NCI-H187 (cell line): ENCODE measurements at places on chromosomes 6 and 20.
A peak's percentile ranks its signal among the peaks of the same experiment; 100 is the strongest.

GRCh38 chr20:23033918-23034317 is 1.2 kb upstream of the SSTR4 start:
- no peak for DNase-seq

GRCh38 chr6:35311390-35312075 is 13.9 kb downstream of the DEF6 start:
- no peak for DNase-seq

- peak; percentile 73 for DNase-seq
Measured at GRCh38 chr6:53065266-53066076, at the start of gene FBXO9. Gene FBXO9, plus strand, starts transcription at chr6:53065404. Its CDS starts 386 bp downstream, at chr6:53065790.

DNA sequence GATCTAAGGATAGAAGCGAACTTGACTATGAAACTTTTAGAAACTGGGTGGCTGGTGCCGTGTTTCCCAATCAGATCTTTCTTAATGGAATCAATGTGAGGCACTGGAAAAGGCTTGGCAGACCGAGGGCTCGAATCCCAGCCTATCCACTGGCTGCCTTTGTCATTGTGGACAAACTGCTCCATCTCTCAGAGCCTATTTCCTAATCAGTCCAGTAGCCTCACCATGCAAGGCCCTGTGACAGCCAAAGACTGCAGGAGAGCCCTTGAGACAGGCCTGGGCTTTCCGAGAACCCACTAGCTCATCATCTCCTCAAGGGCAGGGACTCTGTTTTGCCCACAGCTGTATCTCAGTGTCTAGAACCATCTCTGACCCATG is 43.4 kb downstream of the SPDEF start:
- no peak for DNase-seq

GRCh38 chr6:80674669-80675068 is 568.2 kb downstream of the BCKDHB start:
- no peak for DNase-seq

DNA sequence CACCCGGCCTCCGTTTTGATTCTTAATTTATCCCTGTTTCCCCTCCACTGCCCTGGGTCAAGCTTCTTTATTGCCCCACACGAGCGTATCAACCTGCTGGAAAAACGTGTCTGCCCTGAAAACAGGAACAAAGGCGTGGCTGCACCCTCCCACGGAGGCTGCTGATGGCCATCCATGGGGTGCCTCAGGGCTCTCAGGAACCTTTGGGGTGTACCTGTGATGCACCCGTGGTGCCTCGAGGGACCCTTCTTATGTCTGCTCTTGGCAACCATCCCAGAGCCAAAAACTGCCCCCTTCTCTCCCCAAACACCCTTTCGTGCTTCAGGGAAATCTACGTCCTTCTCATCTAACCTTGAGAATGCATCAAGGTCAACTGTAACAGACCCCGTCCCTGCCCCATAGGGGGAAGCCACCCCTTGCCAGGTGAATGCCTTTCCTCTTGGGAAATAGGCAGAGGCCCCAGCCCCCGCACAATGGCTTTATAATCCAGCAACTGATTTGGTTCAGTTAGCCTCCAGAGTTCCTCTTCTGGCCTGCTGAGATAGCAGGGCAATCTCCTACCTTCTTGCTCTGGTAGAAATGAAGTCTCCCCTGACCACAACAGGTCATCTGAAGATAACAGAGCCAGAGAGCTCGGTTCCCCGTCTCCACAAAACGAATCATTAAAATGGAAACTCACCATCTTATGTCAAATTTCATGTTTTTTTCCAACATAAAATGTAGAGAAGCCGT is 29.4 kb downstream of the PSMG4 start:
- DNase-seq, result no peak

DNA sequence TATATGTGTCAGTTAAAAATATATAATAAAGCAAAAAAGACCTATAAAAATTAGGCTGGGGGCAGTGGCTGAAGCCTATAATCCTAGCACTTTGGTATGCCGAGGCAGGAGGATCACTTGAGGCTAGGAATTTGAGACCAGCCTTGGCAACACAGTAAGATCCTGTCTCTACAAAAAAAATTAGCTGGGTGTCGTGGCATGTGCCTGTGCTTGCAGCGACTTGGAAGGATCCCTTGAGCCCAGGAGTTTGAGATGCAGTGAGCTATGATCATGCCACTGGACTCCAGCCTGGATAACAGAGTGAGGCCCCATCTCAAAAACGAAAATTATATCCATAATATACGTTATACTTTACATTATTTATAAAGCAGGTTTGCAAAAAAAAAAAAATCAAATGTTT is 20.7 kb downstream of the TRDN start:
- DNase-seq, result no peak

GRCh38 chr6:134328792-134329191 is 10.9 kb upstream of the SGK1 start:
- no peak for DNase-seq
